ENCODE measurements at places on chromosomes 4 and X.

DNA sequence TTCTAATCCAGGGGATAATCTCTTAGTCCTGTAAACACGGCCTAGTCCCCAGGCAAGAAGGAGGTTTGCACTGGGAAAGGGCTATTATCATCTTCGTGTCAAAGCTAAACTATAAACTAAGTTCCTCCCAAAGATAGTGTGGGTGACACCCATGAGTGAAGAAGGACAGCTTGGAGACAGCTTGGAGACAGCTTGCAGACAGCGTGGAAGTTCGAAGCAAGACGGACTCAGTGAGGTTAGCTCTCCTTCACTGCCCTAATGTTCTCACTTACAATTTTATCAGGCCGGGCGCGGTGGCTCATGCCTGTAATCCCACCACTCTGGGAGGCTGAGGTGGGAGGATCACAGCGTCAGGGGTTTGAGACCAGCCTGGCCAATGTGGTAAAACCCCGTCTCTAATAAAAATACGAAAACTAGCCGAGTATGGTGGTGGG, 19.2 kb upstream of the PLCXD1 start:
- no peak for DNase-seq

DNA sequence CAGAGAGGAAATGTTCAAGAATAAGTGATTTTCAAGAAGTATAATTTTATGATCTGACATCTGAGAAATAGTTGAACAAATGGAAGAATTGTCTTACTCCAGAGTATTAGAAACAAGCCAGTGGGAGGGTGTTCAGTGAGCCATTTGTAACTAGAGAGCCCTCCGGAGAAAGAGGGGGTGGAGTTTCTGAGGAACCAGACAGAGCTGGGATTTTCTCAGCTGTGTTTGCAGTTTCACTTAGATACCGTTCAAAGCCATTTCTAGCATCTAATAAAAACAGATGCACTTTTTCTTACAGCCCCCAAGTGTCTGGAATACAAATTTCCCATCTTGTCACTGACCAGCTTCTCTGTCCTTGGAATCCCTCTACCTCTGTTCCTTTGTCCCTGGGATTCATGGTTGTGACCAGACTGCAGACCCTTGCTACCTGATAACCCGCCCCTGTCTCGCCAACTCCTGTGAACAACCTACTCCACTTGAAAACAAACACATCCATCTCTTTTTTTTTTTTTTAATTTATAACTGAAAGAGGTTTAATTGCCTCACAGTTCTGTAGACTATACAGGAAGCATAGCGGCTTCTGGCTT, 132.8 kb upstream of the KLF3 start:
- no peak for DNase-seq

DNA sequence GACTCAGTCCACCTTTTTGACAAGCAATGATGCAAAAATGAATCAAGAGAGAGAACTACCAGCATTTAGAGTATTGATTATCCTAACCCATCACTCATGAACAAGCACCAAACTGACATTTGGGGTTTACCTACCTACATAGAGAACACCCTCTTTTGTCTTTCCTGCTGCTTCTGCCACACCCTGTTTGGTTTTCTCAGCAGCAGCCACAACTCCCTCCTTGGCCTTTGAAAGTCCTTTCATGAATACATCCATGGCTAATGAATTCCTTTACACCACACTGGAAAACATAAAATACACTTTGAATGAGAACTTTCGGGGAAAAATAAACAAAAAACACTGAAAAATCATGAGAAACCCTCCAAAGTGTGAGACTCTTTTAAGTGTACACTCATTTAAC, 1.5 kb downstream of the SNCA start:
- no peak for DNase-seq

- DNase-seq: no peak
These were observed 47.1 kb upstream of the PCDH10 start for GRCh38 chr4:133102043-133102442.
